ENCODE measurements at places on chromosomes 3 and 15.
A peak's percentile ranks its signal among the peaks of the same experiment; 100 is the strongest.

- DNase-seq, result no peak
These were observed 75.6 kb upstream of the OSBPL11 start for GRCh38 chr3:125670945-125671344.

GRCh38 chr3:149621218-149622005 is 36.4 kb downstream of the WWTR1 start:
- peak; percentile 63 for DNase-seq

GRCh38 chr3:20066079-20066478 is 25.8 kb downstream of the KAT2B start:
- no peak for DNase-seq

GRCh38 chr3:64260431-64260830 is 35.2 kb upstream of the PRICKLE2 start:
- no peak for DNase-seq

DNA sequence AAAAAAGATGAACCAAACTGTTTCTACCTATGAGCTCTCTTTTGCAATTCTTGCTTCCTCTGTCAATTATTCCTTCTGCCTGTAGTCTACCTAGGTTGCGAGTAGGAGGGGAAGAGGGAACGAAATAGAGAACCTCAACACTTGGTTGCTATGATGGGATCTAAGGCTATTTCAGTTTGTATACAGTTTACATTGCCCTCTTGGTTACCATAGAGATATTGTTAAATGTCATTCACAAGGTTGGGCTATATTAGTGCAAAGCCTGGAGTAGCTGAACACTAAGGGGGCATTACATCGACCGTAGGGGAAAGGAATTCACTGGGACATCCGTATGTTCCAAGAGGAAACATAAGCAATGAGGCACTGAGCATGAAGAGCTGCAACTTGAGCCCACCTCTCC is 276.9 kb downstream of the GBE1 start:
- no peak for DNase-seq

DNA sequence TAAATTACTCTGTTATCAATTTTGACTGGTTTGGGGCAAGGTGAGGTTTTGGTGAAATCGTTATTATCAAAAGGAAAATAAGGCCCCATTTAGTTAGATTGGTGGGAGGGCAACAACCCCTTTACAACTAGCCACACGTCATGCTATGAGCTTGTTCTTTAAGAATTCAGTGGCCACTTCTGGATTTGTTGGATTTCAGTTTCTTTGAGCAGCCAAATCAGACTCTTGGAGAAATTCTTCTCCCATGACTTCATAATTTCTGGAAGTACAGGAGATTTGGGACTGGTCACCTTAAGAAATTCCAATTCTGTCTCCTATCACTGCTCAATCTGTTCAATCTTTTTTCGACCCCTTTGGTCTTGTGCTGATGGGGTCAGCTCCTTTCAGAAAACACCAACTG is 14.8 kb upstream of the WNT5A start:
- DNase-seq, result no peak

GRCh38 chr15:99341786-99342185 is 90.5 kb downstream of the LRRC28 start:
- DNase-seq, result no peak

DNA sequence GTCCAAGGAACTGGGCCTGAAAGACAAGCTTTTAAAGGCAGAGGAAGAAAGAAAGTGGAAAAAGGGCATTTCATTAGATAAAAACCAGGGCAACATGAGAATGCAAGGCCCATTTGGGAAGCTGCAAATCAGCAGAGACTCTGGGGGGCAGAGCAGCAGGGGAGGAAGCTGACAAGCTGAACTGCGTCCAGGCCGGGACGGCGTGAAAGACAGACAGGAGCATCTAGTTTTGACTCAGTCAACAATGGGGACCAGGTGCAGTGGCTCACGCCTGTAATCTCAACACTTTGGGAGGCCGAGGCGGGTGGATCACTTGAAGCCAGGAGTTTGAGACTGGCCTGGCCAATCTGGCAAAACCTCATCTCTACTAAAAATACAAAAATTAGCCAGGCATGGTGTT is 69.9 kb downstream of the CDC25A start:
- DNase-seq, result no peak
